ENCODE measurements at places on chromosomes 5 and 9.
A peak's percentile ranks its signal among the peaks of the same experiment; 100 is the strongest.

DNA sequence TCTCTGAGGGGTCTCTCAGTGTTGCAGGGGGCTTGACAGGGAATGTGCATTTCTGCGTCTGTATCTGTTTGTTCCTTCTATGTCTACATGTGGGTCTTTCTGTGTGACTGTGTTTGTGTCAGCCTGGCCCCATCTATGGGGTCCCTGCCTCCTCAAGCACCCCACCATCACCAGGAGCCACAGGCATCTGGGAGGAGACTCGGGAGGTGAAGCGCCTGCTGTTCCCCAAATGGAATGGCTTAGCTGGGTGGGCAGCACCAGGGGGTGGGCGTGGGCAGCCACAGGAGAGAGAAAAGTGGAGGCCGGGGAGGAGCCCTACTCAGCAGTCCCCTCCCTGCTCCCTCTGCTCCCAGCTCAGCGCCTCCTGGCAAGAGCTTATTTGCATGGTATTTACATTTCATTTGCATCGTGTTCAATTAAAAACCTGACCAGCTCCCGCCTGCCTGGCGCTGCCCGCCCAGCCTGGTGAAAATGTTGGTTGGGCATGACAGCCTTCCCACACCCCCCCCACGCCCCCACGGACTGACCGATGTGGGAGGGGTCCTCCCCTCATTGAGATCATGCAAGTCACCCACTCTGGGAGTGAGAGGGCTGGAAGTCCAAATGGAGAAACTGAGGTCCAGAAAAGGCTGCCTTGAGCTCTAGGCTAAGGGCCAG lies 50.5 kb downstream of the CXXC5 start:
- peak; percentile 40 for DNase-seq

GRCh38 chr5:172412724-172413286 lies 41.5 kb downstream of the SH3PXD2B start:
- peak; percentile 69 for DNase-seq

- peak; percentile 80 for DNase-seq
Observed at GRCh38 chr5:131382407-131383395, 118.8 kb downstream of the CDC42SE2 start.

GRCh38 chr5:156838961-156839360 lies 11.1 kb upstream of the PPP1R2B start:
- DNase-seq = no peak

GRCh38 chr9:112273876-112274275 lies 59.5 kb downstream of the PTBP3 start:
- DNase-seq = no peak

GRCh38 chr9:21507483-21507790 lies 25.3 kb upstream of the IFNE start:
- DNase-seq = no peak

DNA sequence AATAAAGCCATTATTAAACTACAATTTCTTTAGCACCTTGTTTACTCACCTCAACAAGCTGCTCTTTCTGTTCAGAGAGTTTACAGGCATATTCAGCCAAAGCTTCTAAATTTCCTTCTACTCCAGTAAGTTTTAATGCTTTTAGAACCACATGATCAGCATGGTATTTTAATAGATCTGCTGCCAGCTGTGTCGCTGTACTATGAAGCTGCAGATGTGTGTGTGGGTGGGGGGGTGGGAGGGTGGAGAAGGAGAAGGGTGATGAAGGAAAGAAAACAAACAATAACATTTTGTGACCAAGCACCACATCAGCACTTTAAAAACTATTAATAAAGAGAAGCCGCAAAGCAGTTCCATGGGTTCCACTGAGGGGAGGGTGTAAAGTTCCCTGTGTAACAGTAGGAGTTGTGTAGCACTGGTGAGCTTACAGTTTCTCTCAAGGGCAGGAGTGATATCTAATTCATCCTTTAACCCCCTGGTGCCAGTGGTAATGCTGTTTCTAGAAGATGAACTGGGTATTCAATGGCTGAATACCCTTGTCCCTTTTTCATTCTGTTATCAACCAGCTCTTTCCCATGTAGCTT lies 38.5 kb downstream of the ABITRAM start:
- no peak for DNase-seq

DNA sequence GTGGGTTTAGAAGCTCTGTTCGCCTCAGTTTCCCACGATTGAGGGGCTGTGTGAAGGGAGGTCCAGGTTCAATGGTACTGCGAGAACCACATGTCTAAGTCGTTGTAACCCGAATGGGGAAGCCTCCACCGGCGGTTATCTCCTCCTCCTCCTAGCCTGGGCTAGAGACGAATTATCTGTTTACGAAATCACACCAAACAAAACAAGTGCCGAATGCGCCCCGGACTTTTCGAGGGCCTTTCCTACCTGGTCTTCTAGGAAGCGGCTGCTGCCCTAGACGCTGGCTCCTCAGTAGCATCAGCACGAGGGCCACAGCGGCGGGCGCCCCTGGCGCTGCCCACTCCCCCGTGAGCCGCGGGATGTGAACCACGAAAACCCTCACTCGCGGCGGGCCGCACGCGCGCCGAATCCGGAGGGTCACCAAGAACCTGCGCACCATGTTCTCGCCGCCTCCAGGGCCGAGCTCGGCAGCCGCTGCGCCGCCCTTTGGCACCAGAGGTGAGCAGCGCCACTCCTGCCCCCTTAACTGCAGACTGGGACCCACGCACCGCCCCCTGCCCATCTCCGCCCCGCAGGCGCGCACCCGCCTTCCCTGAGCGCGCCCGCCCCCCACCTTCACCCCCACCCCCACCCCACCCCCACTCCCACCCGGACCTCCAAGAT lies at the start of gene CDKN2A:
Gene CDKN2A (minus strand): TSS at position 500 of the 663 bp plus-strand sequence.
- peak; percentile 43 for DNase-seq

All from HCEC 1CT (cell line).